ENCODE measurements at places on chromosomes 6 and 20.
A peak's percentile ranks its signal among the peaks of the same experiment; 100 is the strongest.

DNA sequence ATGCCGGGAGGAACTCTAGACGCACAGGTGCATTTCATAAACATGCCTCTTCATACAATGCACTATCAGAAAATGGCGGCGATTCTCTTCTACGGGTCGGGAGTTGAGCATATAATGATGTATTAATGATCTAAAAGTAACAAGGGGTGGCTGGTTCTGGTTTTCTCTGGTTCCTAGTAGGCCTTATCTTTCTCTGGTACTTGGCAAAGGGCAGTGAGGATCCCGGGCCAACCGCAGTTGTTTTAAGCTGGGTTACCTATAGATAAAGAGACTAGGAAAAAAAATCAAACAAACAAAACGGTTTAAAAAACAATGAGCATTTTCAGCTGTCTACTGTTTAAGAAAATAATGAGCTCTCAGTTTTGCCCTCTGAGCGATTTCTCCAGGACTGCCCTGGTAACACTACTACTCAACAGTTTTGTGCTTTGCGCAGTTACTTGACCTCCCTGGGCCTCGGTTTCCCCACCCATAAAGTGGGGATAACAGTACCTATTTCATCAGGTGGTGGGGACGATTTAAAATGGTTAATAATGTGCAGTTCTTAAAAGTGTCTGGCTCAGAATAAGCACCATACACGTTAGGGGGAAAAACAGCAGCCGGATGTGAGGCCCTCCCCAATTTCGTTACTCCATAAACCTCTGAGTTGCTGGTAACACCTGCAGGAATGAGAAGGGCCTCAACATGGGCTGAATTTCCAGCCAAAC, 1.3 kb upstream of the SIRT5 start:
- no peak for DNase-seq

- DNase-seq, result no peak
Measured at GRCh38 chr6:129345890-129346289, 364.1 kb downstream of the ARHGAP18 start.

- DNase-seq, result no peak
Measured at GRCh38 chr6:55636406-55637102, 57.6 kb upstream of the HMGCLL1 start.

DNA sequence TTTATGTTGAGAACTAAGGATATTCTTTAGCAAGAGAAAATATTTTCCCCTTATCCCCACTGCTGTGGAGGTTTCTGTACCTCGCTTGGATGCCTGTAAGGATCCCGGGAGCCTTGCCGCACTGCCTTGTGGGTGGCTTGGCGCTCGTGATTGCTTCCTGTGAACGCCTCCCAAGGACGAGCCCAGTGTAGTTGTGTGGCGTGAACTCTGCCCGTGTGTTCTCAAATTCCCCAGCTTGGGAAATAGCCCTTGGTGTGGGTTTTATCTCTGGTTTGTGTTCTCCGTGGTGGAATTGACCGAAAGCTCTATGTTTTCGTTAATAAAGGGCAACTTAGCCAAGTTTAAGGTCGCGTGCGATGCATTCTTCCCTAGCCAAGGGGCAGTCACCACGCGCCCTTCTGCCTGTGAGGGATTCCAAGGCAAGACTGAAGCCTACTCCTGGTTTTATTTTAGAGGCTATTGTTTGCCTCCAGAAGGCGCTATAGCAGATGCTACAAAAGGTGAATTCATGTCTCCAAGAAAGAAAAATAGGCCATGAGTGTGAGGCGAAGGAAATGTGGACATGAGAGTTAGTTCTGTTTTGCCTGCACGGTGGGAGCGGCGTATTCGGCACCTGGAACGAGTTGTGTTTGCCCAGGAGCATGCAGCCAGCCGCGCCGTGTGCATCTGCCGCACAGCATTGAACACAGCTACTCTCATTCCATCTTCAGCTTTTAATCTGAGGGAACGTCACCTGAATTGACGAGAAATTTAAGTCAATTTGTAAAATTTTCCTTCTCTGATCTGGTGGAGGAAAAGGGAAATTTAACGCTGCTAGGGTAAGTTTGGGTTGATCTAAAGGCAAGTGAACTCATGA, 40.3 kb upstream of the IRF4 start:
- DNase-seq, result no peak

GRCh38 chr20:60249436-60249835, 291.2 kb downstream of the CDH26 start:
- no peak for DNase-seq

- no peak for DNase-seq
Measured at GRCh38 chr6:23537828-23538227, 588.2 kb upstream of the NRSN1 start.

DNA sequence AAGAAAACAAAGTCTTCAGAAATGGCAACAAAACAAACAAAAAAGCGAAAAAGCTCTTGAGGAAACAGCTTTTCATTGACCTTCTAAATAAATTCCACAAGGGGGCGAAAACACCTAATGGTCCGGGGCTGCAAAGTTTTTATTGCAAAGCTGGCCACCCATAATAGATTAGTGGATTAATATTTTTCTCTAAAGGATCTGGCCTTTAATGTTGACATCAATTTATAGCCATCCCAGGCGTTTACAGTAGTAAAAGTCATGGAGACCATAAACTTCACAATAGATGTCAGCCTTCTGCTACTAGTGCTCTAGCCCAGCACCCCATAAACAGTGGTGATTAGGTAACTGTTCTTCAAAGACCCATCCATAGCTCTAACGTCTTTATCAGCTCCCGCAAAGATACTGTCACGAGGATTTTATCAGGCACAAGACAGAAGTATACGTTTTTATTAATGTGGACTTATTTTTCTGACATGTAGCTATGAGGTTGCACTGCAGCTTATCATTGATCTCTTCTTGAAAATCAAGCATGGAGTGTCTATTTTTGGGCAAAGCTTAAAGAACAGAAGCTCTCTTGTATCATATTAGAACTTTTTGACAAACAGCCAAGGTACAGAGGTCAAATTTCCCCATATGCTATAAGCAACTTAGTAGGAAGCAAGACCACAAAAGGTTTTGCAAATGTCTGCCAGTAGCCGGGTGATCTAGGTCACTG, 4.7 kb downstream of the CITED2 start:
- no peak for DNase-seq

- no peak for DNase-seq
Measured at GRCh38 chr6:111706841-111707391, 101.2 kb upstream of the TRAF3IP2 start.

- DNase-seq, result no peak
Measured at GRCh38 chr20:22456109-22456508, 128.3 kb downstream of the FOXA2 start.

- DNase-seq, result no peak
Measured at GRCh38 chr6:165260462-165260861, 48.9 kb downstream of the C6orf118 start.

GRCh38 chr6:91654357-91654756, 1067.5 kb upstream of the MAP3K7 start:
- DNase-seq, result no peak

- DNase-seq, result peak; percentile 52
Measured at GRCh38 chr6:131130554-131130940, 4.7 kb upstream of the AKAP7 start.

- DNase-seq, result no peak
Measured at GRCh38 chr6:82237013-82237412, 10.5 kb downstream of the IBTK start.

DNA sequence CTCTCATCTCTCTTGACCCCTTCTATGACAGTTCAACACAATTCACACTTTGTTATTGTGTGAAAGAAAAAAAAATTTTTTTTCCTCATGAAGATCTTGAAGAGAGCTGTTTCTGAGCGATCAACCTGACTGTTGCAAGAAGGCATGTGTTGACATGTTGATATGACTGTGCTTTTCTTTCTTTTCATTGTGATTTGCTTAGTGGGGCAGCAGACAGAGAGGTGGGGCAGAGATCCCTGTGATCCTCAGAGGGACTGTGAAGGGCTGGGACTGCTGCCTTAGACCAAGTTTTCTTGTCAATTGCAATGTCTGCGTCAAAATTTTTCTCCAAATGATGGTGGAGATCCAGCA, 70.8 kb upstream of the IYD start:
- no peak for DNase-seq

- DNase-seq, result peak; percentile 72
Measured at GRCh38 chr6:53956068-53956711, 155.1 kb upstream of the MLIP start.

DNA sequence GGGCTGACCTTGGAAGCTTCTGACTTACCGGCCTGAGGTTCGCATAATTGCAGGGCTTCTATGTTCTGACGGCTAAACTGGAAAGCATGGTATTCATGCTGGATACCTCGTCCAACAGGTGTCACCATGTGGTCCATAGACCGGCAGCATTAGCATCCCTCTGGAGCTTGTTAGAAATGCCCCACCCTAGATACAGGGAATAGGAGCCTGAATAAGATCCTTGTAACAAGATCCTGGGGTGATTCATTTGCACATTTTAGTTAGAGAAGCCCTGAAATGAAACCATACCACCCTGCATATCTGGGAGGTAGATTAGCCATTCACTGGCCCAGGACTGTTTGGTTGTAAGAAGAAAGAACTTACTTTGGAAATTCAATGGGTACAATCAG, 77.7 kb downstream of the TMEM170B start:
- DNase-seq, result no peak

DNA sequence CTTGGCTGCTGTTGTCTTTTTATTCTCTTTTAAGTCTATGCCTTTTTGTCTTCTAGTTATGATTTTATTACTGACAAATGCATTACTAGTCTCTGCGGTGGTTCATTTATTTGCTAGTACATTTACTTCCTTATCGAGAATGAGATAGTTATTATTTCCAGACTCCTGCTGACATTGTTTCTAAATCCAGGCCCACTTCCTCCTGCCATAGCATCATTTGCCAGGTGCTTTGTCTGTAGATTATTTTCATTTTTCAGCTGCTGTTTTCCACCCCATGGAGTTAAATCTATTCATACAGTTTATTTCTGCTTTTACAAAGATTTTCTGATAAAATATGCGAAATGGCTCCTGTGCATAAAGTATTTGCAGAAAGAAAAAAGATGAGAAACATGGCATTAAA, 459.7 kb downstream of the MMUT start:
- DNase-seq, result no peak

DNA sequence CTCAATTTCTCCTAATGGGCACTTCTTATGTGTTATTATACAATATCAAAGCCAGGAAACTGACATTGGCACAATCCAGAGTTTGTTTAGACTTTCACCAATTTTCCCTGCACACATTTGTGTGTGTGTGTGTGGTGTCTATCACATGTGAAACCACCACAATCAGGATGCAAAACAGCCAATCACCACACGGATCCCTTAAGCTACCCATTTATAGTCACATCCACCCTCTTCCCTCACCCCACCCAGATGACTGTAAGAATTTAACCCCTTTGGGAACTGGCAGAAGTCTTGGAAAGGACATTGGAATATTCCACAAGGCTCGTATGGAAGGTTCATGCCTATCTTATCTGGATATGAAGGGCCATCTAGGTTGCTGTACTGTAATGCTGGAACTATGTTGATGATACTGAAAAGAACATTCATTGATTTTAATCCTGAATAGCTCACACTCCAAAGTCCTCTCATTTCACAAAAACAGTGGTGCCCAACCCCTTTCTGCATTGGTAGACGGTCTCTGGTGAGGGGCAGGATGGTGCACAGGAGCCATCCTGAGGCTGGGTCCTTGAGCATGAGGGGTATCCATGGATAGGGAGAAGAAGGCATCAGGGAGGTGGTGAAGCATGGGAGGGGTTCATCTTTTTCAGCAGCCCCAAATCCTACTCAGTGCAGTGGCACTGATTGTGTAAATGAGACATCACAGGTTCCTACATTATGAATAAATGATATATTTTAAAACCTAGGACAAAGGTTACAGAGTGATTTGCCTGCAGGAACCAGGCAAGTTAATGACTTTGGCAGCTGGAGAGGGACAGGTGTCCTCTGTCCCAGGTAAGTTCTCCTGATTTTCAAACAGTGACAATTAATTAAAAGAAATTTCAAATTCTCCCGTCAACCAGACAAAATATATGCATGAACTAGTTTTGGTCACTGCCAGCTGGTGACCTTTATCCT, 12.1 kb upstream of the CTCFL start:
- DNase-seq, result no peak

GRCh38 chr20:25525867-25526266, 59.5 kb downstream of the NINL start:
- DNase-seq, result no peak

DNA sequence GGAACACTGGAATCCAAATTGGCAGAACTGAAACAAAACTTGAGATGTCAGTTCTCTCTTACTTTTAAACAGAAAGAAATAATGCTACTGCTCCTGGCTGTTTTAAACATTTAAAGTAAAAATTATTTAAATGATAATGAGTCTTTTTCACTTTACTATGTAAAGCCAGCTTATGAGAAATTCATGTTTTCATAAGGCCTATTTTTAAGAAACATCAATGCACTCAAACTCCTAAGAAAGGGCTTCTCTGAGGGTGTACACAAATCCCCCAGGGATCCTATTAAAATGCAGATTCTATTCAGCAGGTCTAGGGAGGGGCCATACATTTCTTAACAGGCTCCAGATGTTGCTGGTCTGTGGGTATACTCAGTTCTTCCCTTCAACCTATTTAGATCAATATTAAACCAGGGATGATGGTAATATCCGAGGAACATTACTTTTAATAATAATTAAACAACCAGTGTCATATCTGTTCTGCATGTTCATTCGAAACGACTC, 2.3 kb downstream of the FERMT1 start:
- no peak for DNase-seq

DNA sequence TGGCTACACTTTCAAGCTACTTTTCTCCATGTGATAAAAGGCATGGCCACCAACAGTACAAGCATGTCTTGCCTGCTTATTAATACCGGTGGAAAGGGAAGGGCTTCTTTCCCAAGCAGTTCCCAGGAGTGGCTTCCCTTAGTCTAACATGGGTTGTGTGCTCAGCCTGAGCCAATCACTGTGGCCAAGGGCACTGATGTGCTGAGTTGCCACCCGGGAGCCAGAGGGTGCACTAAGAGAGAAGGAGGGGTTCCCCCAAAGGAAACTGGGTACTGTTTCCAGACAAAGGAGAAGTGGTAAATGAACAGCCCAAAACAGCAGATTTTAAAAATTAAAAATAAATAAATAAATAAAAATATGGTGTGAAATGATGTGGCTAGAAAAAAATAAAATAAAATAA, 68.5 kb downstream of the BANF2 start:
- DNase-seq, result no peak

- no peak for DNase-seq
Measured at GRCh38 chr6:25866011-25866410, 8.0 kb downstream of the SLC17A3 start.

- DNase-seq, result no peak
Measured at GRCh38 chr6:148700741-148701311, 46.0 kb upstream of the UST start.

Data from C1 segment of cervical spinal cord (tissue), 14 donors.